ENCODE measurements at places on chromosomes 16 and 17.
A peak's percentile ranks its signal among the peaks of the same experiment; 100 is the strongest.

GRCh38 chr16:48117217-48118105 lies 38.3 kb downstream of the ABCC12 start:
- peaks cover 1% of the 10 kb centered on the region for H3K4me1 ChIP-seq
- no peaks in the 10 kb centered on the region for H3K36me3 ChIP-seq
- H3K27ac ChIP-seq, result no peak overlapping the region
- no peak overlapping the region for H3K4me3 ChIP-seq
- peak; percentile 93 for DNase-seq

- no peaks in the 10 kb centered on the region for H3K4me1 ChIP-seq
- DNase-seq, result no peak
- no peak overlapping the region for H3K4me3 ChIP-seq
- no peak overlapping the region for H3K27ac ChIP-seq
Observed at GRCh38 chr17:52030052-52030451, 128.5 kb downstream of the CA10 start.

DNA sequence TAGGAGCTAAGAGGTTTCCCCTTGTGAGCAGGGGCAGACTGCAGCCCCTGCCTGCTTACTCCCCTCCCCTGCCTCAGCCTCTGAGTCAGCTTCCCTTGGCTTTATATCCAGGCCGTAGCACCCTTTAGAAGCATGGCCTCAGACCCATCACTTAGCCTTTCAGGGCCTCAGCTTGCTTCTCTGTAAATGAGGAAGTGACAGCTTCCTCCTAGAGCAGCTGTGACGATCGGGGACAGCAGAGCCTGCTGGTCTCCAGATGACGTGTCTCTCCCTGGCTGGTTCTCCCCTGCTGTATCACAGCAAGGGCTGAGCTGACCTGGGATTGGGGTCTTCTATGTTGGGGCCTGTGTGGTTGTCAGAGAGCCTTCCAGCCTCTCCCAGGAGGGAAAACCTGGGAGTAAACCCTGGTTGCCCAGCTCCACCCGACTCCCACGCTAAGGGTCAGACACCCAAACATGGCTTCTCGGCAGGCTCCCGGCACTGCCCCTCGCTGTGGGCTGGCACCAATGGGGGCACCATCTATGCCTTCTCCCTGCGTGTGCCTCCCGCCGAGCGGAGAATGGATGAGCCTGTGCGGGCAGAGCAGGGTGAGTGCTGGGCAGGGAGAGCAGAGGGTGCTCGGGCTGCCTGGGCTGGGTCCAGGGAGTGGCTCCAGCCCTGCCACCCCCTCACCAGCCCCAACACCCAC lies 16.3 kb upstream of the MYO15B start:
- no peak overlapping the region for H3K4me3 ChIP-seq
- no peak overlapping the region for H3K27ac ChIP-seq
- no peaks in the 10 kb centered on the region for H3K4me1 ChIP-seq
- H3K27me3 ChIP-seq, result peaks cover 7% of the 10 kb centered on the region
- peak; percentile 46 for DNase-seq
- H3K36me3 ChIP-seq, result no peaks in the 10 kb centered on the region

DNA sequence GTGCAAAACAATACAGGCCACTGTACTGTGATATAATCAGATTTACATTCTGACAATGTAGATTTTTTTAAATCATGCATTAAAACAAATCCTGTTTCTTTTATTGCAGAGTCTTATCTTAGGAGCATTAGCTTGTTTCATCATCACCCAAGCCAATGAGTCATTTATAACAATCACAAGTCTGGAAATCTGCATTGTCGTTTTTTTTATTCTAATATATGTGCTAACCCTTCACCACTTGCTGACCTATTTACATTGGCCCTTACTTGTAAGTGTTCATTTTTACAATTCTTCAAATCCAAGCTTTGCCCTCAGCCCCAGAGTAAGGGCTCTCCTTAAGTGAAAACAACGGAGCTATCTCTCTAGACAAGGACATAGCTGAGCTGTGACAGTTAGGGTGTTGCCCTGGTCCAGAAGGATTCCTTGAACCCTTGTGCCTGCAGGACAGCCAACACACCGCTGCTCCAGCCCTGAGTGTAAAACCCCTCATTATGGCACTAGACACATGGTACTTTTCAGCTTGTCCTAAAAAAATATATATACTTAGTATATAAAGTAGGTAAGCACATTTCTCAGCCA lies 3.7 kb downstream of the CMTM1 start:
- H3K4me3 ChIP-seq, result no peak overlapping the region
- no peak overlapping the region for H3K27ac ChIP-seq
- no peaks in the 10 kb centered on the region for H3K36me3 ChIP-seq
- no peak for DNase-seq
- peaks cover 2% of the 10 kb centered on the region for H3K27me3 ChIP-seq

Measured in glutamatergic neuron (in vitro differentiated cells).